ENCODE measurements at places on chromosomes 2 and 18.
A peak's percentile ranks its signal among the peaks of the same experiment; 100 is the strongest.

- no peak for DNase-seq
These were observed 10.5 kb upstream of the TOGARAM2 start for GRCh38 chr2:28970464-28971160.

- no peak for DNase-seq
These were observed 9.3 kb upstream of the NEU4 start for GRCh38 chr2:241799522-241800197.

GRCh38 chr2:177338177-177338721 is 54.3 kb upstream of the AGPS start:
- peak; percentile 73 for DNase-seq

DNA sequence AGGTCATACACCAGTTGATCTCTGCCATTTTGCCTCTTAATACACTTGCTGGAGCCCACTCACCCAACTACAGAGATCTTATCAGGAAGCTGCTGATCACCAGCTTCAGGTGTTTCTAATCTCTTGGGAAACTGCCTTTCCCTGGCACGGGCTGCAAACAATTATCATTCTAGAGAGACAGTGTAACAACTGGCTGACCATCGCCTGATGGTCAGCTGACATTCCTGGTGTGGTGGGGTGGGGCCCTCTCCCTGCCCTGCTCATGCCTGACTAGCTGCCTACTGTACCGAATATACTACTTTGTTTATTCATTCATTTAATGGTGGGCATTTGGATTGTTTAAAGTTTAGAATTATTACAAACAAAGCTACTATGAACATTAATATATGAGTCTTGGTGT is 311.5 kb downstream of the CBLN2 start:
- no peak for DNase-seq

- DNase-seq, result peak; percentile 5
These were observed 172.0 kb downstream of the SLC4A10 start for GRCh38 chr2:161796192-161796591.

GRCh38 chr18:69494841-69495240 is 94.2 kb downstream of the DOK6 start:
- no peak for DNase-seq

- DNase-seq, result no peak
These were observed 39.9 kb upstream of the INHBB start for GRCh38 chr2:120305937-120306490.

DNA sequence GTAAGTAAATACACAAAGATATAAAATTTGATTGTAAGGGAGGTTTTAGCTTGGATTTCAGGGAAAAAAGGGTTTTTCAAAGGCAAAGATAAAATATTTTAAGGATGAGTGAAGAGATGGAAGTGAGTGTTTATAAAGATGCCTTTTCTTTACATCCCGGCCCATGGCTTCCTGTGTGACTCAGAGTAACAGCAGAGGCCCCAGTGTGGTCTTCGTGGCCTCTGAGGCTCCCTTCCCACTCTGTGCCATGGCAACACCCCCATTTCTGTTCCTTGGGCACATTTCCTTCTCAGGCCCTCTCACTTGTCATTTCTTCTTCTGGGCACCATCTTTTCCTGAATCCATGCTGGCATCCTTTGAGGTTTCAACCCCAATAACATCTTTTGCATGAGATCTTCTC is 92.6 kb upstream of the TMEM18 start:
- DNase-seq, result no peak

DNA sequence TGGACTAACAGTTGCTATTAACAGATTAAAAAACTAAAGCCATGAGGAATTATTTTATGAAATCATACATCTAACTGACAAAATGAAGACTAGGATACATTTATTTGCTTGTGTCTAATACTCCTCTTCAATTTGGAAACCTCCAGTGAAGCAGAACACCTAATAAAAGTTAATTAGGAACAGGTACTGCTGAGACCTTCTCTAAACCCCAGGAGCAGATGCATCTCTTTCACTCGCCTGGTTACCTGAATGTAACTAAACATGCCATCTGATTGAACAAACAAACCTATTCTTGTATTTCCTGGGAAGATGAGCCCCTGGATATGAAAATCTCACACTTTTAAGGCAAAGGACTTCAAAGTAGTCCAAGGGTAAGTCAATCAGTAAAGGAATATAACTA is 898.2 kb downstream of the NRXN1 start:
- DNase-seq, result no peak
